ENCODE measurements at places on chromosomes 4 and X.

- no peak for DNase-seq
Measured at GRCh38 chrX:29487714-29488113, 727.6 kb upstream of the MAGEB2 start.

- DNase-seq = no peak
Measured at GRCh38 chrX:130676861-130677260, 226.1 kb downstream of the ENOX2 start.

DNA sequence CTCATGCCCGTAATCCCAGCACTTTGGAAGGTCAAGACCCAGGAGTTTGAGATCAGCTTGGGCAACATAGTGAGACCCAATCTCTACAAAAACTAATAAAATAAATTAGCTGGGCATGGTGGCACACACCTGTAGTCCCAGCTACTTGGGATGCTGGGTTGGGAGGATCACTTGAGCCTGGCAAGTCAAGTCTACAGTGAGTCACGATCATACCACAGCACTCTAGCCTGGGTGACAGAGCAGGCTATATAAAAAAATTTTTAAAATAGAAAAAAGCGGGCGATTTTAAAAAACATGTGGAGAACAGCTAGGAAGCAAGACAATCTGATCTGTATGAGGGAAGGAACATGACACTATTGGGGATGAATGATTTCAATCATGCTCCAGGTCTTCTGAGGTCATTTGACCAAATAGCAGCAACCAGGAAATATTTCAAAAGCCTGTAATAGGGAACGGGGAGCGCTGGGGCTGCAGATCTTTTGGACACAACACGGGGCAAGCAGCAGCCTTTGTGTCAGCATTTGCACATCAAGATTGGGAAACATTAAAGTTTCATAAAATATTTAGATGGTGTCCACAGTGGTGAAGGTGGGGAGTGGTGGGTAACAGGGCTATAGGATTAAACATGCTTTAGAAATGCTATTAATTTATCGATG, 48.3 kb upstream of the GUCY1A1 start:
- DNase-seq = no peak

DNA sequence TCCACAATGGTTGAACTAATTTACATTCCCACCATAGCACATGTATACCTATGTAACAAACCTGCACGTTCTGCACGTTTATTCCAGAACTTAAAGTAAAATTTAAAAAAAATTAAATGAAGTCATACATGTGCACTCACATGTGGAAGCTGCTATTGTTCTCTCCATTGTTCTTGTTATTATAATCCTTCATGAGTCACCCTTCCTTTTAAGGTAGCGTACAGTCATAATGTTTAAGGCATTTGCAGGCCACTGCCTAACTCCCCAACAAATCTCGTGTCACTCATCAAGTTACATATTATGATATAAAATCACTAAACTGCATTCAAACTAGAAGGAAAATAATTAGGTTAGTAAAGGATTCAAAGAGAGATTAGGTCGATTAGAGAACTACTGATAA, 63.6 kb downstream of the SLC7A11 start:
- DNase-seq = no peak

GRCh38 chr4:6324999-6325787, 55.5 kb downstream of the WFS1 start:
- no peak for DNase-seq

- no peak for DNase-seq
Measured at GRCh38 chr4:123014038-123014437, 91.6 kb upstream of the NUDT6 start.

Measured in SK-MEL-5 (cell line).